ENCODE measurements at places on chromosomes 12 and 14.

GRCh38 chr14:55803873-55804553 lies 224.0 kb downstream of the KTN1 start:
- DNase-seq = no peak

DNA sequence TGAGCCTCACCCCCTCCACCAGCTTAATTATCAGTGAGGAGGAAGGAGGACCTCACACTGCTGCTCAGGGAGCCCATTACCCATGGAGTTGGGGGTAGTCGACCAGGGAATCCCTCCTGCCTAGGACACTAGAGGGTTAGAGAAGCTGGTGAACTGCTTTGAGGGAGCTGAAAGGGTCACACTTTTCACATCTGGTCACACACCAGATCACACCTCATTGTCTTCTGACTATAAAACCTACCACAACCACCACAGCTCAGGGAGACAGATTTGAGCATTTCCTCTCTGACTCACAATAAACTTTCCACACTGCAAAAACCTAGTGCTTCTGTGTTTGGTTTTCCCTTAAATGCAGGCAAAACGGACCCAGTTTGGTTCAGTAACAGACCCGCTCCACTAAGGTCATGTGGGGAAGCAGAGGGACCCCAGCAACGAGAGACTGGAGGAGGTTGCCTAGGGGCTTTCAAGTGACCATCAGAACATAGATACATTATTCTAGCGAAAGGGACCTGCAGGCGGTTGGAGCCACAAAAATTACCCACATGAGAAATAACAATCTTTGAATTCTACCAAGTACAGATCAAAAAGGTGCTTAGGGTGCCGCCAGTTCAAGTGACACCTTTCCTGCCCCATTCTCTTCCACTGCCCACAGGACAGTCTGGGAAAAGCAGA lies 151.4 kb upstream of the AVPR1A start:
- no peak for DNase-seq

DNA sequence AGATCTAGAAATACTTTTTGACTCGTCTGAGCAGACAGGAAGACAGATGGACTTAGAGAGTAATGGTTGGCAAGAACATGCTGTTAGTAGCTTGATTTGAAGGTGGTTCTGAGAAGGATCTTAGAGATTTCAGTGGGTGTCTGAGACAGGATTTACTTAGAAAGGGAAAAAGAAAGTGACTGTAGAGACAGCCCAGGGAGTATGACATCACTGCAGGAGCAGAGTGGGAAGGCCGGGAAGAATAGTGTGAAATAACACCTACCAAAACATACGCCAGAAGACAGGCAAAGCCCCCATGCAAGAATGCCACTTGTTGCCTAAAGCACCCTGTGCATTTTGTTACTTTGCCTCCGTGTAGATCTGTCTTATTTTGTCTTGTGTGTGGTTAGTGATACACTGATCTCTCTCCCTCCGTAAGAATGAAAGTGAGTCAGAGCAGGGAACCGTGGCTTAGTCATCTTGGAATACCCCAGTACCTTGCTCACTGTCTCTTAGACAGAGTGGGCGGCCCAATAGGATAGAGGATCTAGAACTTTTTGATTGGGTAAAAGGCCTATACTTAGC lies 161.3 kb upstream of the IFNG-AS1 start:
- DNase-seq = no peak

DNA sequence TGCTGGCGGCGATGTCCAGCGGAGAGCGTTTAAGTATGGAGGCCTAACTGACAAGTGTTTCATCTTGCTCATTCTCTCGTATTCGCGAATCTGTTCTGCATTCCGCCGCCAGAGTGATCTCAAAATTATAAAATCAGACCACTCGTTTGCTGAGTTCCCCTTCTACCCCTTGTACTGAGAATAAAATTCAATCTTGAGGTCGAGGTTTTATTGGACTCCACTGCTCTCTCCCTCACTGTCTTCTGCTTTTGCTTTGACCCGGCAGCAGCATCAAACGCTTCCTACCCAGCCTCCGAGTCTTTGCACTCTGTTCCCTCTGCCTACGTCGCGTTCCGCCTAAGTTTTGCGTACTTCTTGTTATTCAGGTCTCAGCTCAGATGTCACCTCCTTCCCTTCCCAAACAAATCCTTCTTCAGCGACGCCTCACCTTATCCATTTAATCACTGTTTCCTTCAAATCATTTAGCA lies 462 bp downstream of the KNTC1 start:
- peak; percentile 23 for DNase-seq

DNA sequence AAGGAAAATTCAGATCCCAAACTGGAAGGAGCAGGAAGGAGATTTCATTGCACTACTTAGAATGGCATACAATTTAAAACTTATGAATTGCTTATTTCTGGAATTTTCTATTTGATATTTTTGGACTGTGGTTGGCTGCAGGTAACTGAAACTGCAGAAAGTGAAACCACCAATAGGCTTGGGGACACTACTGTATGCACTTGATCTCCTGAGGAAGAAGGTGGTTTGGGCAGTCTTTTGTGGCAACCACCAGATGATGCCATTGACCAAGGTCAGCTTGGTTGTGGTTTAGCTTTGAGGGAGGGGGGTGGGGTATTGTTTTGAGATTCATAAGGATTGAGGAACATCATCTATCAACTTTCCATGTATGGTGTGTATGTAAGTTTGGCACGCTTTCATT lies 209.5 kb upstream of the STXBP6 start:
- no peak for DNase-seq

DNA sequence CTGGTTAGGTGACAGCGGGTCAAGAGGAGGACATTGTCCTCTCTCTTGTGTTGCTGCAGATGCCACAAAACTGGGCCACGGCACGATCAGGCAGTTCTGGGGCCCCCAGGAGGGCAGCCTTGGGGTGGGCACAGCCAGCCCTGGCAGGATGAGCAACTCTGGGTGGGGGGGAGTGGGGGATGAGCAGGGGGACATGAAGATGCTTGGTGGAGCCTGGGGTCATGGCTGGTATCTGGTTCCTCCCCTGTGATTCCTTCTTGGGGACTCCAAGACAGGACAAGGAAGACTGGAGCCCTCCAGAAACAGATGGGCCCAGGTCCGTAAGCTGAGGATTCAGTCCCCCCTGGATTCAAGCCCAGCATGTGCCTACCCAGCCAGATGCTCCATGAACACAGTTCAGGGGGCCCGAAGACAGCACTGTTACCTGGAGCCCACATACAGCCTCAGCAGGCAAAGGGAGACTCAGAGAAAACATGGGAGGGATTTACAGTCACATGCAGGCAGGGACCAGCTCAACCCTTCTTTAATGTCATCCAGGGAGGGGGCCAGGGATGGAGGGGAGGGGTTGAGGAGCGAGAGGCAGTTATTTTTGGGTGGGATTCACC lies 10.4 kb downstream of the SERPINA1 start:
- DNase-seq = no peak

- no peak for DNase-seq
These were observed 192.3 kb upstream of the FSCB start for GRCh38 chr14:44699391-44699790.

GRCh38 chr12:123254853-123255446 lies 16.7 kb downstream of the CDK2AP1 start:
- no peak for DNase-seq

DNA sequence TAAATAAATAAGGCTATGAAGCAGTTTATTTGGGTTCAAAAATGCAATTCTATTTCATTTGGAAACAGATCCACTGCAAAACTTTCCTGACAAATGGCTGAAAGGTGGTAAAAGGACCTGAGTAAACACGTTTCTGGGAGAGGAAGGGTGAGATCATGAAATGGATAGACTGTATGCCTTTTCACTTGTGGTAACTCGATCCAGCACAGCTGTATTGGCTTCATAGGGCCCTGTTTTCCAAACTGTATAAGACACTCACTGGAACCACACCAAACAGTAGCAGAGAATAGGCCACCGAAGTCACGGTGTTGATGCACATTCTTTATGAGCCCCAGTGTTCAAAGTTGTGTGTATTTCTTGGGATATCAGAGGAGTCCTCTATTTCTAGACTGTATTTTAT lies 325.2 kb upstream of the DIO2 start:
- DNase-seq = no peak

DNA sequence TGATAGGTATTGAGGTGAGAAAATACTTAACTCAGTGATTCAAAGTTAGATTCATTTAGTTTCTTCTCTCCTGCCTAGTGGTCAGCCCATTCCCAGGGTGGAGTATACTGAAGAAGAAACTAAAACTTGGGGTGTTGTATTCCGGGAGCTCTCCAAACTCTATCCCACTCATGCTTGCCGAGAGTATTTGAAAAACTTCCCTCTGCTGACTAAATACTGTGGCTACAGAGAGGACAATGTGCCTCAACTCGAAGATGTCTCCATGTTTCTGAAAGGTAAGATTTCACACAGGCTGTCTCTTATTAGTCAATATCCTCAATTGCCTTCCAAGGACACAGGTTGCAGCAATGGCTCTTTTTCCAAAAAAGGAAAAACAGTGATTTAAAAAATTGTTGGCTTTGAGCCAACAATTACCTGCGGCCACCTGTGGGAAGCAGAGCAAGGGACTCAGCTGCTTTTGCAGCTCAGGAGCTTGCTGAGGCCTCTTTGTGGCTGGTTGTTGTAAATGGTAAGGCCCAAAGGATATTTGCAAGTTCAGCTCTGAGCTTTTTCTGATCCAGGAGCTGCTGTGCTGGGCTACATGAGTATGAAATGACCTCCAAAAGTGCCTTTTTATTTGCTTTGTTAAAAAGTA lies 33.9 kb downstream of the TPH2 start:
- DNase-seq = no peak

DNA sequence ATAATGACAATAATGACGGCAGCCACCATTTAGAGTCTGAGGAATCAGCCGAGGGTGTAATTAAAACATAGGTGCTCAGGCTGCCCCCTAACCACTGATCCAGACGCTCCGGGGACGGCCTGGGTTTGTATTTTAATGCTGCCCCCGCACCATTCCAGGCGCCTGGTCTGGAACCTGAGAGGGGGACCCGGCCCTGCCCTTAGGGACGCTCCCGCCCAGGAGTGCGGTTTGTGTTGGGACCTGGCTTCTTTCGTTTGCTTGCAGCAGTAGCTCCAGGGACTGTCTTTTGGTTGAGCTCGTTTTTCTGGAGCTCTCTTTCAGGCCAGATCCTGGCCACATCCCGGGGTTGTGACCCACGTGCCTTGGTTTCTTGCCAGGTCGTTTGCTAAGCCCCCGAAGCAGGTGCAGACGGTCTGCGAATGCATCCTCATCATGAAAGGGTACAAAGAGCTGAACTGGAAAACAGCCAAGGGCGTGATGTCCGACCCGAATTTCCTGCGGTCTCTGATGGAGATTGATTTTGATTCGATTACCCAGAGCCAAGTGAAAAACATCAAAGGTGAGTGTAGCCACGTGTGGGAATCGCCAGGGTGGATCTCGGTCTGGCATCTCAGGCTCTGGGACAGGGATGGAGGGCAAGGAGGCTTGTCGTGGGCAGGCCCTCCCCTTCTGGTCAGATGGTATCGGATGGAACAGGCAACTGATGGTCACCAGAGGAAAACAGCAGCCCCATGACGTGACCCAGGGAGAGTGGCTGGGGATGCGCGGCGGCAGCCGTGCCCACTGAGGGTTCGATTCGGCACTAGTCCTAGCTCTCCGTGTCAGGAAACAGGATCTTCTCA lies 63.5 kb downstream of the CCDC92 start:
- no peak for DNase-seq

GRCh38 chr14:50523271-50524041 lies 8.9 kb downstream of the MAP4K5 start:
- no peak for DNase-seq

GRCh38 chr12:44357494-44357893 lies 518.6 kb downstream of the NELL2 start:
- no peak for DNase-seq

GRCh38 chr14:28242895-28243294 lies 523.7 kb upstream of the FOXG1 start:
- DNase-seq = no peak

DNA sequence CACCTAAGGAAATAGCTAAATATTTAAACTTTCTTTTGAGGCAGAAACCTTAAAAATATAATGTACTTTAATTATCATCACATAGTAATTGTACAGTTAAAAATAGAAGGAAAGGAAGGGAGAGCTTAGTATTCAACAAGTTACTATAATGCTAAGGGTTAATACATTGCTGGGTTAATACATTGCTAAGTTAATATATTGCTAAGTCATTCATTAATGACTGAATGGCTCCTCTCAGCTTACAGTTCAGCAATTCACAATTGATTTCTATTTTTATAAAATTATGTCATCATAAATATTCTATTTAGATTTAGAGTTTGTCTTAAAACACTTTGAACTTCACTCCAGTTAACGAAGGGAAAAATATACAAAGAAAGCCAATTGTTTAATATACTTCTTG lies 207.9 kb downstream of the BMP4 start:
- DNase-seq = no peak
